ENCODE measurements at places on chromosomes 13 and 19.
A peak's percentile ranks its signal among the peaks of the same experiment; 100 is the strongest.

DNA sequence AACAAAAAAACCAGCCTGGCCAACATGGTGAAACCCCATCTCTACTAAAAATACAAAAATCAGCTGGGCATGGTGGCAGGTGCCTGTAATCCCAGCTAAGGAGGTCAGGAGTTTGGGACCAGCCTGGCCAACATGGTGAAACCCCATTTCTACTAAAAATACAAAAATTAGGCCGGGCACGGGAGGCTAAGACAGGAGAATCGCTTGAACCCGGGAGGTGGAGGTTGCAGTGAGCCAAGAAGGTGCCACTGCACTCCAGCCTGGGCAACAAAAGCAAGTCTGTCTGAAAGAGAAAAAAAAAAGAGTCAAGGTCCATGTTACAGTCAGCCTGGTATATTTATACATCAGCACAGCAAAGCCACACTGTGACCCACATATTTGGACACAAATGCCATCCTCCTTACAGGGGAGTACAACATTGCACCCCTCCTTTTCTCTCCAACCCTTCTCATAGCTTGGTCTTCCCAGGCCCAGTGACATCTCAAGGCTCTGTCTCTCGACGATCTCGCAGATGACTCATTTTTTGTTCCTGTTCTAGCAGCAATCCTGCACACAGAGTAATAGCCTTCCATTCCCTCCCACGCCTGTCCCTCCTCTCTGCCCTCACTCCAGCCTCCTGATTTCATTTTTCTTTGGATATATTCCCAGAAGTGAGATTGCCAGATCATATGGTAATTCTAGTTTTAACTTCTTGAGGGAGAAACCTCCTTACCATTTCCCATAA is 21.0 kb upstream of the DPP9 start:
- DNase-seq: no peak

DNA sequence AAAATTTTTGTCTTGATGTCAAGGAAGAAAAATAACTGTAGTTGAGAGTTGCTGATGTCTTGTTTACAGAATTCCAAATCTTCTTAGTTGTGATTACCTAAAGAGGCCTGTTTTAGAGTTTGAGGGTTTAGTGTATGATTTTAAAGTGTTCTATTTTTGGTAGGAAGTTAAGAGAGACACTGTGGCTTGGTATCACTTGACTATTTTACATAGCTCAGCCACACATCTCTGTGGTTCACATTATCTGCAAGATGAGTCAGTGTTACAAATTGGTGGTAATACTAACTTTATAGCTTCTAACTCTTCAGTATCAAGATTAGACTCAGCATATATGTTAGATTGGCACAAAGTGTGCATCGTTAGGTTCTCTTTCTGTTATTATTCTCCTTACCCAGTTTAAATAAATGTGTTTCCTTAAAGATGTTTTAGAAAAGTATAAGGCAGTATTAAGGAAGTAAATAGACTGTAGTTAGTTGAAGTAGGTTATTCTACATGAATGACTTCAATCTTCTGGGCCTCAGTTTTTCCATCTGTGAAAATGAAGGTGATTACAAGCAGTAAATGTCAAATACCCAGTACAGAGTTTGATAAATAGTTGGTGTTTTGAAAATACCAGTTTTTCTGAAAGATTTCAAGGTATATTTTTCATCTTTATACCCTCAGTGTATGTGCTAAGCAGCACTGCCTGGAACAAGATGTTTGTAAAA is 33.4 kb downstream of the COG6 start:
- no peak for DNase-seq

- no peak for DNase-seq
Measured at GRCh38 chr13:51432576-51432975, 20.3 kb downstream of the INTS6 start.

DNA sequence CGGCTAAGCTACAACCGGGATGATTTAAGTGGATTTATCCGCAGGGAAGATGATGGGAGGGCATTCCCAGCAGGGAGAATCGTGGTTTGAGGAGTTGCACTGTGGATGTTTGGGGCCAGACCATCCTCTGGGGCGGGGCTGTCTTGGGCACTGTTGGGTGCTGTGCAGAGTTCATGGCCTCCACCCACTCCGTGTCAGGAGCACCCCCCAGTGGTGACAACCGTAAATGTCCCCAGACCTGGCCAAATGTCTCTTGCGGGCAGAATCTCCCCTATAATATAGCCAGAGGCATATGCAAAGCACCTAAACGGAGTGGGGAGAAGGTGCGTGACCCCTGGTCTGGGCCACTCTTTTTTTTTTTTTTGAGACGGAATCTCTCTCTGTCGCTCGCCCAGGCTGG is 40.2 kb downstream of the SMIM24 start:
- DNase-seq: peak; percentile 23

GRCh38 chr13:111902726-111903125 is 164.2 kb upstream of the SOX1 start:
- no peak for DNase-seq

DNA sequence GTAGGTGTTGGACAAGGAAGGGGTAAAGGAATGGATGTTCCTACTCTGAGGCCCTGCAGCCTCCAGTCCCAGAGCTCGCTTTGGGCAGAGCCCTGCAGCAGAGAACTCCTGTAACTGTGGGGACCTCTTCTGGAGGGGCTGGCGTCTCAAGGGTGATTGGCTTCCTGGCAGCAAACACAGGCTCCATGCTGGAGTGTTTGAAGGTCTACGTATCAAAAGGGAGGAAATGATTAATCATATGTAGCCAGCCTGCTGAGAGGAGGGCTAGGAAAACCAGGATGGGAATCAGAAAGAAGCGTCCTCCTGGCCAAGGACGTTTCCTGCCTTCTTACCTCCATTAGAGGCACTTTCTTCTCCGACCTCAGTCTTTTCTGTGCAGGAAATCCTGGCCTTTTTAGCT is 208.5 kb downstream of the TSHZ3 start:
- no peak for DNase-seq

- no peak for DNase-seq
Measured at GRCh38 chr19:53872762-53873161, 5.1 kb downstream of the MYADM start.

- DNase-seq: no peak
Measured at GRCh38 chr19:42281146-42281826, 12.2 kb downstream of the CIC start.
